ENCODE measurements at places on chromosomes 2 and 18.

DNA sequence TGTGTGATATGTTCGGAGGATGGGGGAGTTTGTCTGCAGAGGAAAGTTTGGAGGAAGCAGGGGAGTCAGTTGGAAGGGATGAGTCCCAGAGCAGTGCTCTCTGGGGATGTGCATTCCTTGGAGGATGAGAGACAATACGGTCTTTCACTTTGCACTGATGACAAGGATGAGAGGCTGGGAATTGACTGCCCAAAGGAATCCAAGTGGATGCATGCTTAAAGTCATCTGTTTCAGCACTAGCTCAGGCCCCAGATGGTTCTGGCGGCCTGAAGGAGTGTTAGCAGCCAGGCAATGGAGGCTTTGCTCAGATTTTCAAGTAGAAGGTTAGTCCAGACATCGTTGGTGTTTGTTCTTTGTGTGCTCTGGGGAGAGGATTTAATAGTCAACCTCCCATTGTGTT lies 100.2 kb downstream of the CRIM1 start:
- DNase-seq, result no peak

GRCh38 chr2:156340804-156341451 lies 8.4 kb upstream of the NR4A2 start:
- DNase-seq, result no peak

- DNase-seq, result no peak
Observed at GRCh38 chr18:52437161-52437560, 97.2 kb downstream of the DCC start.

- no peak for DNase-seq
Observed at GRCh38 chr2:205858881-205859441, 176.7 kb downstream of the NRP2 start.

DNA sequence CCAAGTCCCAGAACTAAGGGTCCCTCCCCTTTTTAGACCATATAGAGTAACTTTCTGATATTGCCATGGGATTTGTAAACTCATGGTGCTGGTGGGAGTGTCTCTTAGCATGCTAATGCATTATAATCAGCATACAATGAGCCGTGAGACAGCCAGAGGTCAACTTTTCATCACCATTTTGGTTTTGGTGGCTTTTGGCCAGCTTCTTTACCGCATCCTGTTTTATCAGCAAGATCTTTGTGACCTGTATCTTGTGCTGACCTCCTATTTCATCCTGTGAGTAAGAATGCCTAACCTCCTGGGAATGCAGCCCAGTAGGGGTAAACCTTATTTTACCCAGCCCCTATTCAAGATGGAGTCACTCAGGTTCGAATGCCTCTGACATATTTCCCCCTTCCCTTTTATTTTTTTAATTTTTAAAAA lies 148.2 kb downstream of the PHLPP1 start:
- DNase-seq, result no peak
